ENCODE measurements at places on chromosomes 2 and 18.

- no peak for DNase-seq
Observed at GRCh38 chr2:25149646-25150045, 18.7 kb downstream of the POMC start.

DNA sequence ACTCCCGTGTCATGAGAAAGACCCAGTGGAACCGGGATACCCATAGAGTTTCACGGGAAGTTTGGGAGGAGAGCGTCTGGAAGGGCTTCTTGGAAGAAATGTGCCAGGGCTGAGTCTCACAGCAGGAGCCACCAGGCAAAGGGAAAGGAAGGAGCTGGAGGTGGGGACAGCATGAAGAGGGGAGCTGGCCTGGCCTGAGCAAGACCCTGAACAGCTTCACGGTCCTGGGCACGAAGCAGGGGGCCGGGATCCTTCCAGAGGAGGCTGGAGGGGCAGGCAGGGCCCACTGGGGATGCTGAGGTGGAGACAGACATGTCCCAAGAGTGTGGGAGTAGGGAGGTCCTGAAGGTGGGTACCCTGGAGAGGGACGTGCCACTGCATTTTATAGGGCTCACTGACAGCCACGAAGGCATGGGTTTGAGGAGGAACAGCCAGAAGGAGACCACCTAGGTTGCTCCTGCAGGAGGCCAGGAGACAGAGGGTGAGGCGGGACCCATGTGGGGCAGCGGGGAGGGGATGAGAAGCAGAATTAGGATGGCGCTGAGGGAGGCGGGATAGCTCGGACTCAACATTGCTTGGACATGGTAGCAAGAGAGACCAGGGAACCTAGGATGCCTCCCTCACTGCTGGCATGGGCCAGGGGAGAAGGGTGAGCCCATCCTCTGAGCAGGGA is 168.1 kb upstream of the ID2 start:
- no peak for DNase-seq

DNA sequence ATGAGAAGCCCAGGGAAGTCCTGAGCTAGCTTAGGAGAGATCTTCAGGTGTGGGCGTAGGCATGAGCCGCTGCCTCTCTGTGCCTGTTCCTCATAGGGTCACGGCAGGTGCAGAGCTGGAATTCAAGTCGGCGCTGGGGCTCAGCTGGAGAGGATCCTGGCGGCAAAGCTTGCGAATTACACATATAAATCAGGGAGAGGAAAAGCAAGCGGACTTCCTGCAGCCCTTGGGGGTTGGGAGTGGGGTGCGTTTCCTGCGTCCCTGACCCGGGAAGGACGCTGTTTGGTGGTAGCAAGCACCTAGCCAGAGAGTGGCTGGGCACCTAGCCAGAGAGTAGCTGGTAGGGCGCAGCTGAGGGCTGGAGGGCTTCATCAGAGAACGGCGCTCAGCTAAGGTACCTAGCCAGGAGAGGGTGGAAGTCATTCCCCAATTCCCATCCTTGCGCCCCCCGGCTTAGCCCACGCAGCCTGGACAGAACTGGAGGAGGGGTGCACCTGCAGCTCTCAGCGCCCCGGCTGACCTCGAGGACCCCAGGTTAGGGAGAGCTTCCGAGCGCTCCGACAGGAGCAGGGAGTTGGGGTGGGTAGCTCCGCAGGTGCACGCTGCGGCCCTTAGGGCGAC is 459 bp upstream of the EFR3B start:
- peak; percentile 56 for DNase-seq

DNA sequence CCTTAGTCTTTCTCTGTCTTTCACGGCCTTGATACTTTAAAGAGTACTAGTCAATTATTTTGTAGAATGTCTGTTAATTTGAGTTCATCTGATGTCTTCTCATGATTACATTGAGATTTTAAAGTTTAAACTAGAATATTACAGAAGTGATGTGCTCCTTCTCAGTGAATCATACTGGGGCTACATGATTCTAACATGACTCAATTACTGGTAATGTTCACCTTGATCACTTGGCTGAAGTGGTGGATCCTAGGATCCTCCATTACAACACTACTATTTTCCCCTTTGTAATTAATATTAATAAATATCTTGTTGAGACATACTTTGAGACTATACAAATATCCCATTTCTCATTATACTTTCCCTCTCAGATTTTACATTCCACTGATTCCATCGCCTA is 148.5 kb downstream of the CAMKMT start:
- DNase-seq, result no peak

GRCh38 chr2:27379383-27379835 is 1.1 kb downstream of the ZNF513 start:
- no peak for DNase-seq

- DNase-seq, result no peak
Observed at GRCh38 chr2:47653902-47654789, 128.8 kb upstream of the MSH6 start.

DNA sequence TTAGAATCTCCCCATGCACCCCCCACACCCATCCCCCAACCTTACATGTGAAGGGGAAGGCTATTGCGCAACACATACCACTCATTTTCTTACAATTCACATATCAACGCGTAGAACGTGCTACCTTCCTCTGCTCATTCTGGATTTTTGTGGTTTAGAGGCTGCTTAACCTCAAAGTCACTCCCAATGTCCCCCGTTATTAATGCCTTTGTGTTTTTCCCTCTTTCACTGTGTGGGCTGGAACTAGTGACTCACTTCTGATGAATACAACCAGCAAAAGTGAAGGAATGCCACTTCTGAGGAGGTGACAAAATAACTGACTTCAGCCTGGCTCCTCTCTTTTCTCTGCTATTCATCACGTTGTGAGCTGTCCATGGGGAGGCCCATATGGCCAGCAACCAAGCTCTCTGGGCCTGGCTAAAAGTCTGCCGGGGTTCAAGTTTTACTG is 342.5 kb upstream of the NXPH2 start:
- no peak for DNase-seq

DNA sequence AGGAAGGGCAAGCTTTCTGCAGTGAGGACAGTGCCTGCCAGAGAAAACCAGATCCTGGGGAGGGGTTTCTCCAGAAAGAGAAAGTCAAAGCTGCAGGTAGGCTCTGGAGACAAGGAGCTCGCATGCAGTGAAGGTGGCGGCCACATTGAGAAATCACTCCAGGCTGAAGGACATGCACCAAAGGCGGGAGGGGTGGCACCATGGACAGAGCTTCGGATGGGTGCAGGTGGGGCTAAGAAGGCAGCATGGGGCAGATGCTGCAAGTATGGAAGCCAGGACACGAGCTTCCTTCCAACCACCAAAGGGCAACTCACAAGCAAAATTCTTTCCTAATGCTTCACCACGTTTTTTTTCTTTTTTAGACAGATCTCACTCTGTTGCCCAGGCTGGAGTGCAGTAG is 104.4 kb upstream of the SLC35G4 start:
- no peak for DNase-seq

GRCh38 chr18:50560681-50561629 is 1.1 kb downstream of the MAPK4 start:
- DNase-seq, result no peak
